NCI-H1105 (cell line): ENCODE measurements at places on chromosomes 12 and 14.

DNA sequence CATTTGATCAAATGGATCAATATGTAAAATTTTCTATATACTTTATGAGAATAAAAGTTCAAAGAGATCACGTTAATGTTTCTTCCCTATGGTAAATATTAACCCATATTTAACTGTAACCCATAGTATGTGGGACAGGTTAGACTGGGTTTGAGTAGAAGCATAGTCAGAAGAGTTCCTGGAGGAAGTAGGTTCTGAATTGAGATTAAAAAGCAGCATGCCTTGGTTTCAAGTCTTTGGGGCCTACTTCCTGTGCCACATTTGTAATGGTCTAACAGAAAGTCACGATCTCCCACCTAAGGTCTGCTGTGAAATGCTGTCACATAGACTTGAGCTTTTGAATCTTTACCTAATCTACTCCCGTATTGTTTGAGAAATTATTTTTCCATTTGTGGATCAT lies 63.8 kb downstream of the FIGNL2 start:
- DNase-seq, result no peak

DNA sequence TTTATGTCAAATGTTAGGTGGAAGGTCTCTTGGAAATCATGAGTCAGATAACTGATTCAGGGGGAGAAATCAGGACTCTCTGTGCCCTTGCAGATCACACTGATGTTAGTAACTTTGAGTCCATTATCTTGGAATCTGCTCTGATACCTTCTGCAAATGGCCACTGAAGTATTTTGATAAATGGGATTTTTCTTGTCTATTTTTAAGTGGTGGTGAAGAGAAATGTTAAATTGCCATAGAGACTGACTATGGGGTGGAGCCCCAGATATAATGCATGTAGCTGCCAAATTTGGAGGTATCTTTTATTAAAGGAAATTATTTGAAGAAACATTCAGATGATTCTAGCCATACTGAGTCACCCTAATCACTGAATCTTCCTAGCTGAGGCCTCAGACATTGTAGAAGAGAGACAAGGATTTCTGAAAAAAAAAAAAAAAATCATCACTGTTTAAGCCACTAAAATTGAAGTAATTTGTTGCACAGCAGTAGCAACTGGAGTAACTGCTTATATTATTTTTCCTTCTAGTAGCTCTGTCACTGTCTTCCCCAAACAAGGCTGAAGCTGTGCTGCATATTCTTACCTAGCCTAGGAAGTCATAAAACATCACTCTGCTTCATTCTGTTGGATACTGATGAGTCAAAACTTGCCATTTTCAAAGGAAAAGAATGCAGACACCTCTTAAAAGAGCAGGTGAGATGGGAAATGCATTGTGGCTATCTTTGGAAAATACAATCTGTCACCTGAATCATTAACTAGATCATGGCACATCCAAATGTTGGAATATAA lies 36.0 kb upstream of the CLEC14A start:
- no peak for DNase-seq

DNA sequence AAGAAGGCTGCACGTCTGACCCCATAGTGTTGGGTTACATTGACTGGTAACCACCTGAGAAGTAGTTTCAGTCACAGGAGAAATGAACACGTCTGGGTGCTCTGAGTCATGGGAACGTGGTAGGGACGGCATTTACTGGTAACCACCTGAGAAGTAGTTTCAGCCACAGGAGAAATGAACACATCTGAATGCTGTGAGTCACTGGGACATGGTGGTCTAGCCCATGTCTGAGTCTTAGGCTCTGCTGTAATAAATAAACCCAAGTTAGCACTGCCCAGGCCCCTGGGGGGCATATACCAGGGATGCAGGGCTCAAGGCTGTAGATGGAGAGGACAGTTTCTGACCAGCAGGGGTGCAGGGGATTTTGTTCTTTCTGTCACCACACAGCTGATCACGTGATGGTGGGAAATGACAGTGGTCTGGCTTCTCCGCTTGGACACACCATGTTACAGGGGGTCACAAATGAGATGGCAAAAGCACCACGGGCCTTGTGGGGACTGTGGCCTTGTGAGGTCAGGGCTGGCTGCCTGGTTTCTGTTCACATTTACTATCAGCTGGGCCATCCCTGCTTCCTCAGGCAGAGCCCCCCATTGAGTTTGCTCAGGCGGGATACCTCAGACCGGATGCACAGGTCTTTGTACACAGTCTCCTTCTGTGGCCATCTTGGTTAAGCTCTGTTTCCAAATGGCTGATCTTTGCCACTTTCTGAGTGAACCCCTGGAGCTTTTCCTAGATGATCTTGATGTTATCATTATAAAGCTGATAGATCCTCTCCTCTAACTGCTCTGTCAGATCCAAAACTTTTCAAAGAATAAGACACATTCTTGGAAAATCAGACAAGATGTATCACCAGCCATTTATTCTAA lies 9.8 kb upstream of the C12orf42 start:
- no peak for DNase-seq

DNA sequence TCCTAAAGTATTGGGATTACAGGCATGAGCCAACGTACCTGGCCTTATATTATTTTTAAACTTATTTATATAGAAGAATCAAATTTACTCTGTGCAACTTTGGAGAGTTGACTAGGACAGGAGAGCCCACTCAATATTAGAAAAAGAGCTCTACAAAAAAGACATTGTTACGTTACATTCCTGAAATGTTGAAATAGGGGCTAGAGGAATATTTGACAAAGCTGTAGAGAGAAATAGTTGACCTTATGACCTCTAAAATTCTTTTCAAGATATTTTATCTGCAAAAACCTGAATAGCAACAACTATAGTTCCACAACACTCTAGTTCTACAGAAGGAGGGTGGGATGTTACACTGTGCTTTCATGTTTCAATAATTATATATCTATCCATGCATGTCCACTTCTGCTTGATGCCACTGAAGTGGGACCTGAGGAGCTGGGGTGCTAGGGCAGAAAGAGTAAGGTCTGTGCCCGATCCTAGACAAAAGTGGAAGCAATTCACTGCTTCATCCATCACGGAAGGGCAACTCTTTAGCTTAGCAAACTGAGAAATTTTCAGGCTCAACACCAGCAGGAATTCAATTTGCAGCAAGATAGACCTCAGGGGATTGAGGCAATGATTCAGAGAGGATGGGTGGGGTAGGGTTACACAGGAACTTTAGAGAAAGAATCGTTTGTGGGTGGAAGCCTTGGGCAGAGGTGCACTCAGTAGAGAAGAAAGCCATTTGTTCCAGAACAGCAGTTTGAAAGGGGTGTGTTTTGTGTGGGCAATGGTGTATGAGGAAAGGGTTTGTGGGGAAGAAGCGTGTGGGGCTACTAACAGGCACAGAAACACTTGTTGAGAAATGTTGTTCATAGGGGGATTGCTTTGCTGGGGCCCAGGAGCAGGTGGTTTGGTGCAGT lies 16.0 kb upstream of the RNASE10 start:
- DNase-seq, result no peak

DNA sequence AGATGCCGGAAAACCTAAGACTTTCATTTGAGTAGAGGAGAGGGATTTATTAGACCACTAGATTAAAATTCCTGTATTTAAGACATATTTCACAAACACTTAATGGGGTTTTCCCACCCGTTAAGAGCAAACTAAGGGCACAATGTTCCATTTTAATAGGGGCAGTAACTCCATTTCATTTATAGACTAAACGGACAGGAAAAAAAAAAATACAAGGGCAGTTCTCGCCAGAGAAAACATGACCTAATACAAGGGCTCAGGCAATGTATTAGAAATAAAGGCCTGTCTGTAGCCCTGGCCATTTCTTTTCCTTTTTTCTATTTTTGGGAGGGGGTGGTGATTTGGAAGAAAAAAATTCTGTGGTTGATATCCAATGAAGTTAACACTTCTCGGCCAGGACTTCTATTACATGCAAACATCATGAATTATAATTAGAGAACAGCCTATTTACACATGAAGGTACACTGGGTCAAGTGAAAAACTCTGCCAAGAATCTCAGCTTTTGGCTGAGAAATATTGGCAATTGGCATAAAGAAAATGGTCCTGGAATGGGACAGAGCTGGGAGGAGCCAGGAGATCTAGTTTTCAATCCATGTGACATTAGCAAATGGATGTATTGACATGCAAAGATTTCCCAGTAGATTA lies 641.1 kb upstream of the TBX3 start:
- no peak for DNase-seq

DNA sequence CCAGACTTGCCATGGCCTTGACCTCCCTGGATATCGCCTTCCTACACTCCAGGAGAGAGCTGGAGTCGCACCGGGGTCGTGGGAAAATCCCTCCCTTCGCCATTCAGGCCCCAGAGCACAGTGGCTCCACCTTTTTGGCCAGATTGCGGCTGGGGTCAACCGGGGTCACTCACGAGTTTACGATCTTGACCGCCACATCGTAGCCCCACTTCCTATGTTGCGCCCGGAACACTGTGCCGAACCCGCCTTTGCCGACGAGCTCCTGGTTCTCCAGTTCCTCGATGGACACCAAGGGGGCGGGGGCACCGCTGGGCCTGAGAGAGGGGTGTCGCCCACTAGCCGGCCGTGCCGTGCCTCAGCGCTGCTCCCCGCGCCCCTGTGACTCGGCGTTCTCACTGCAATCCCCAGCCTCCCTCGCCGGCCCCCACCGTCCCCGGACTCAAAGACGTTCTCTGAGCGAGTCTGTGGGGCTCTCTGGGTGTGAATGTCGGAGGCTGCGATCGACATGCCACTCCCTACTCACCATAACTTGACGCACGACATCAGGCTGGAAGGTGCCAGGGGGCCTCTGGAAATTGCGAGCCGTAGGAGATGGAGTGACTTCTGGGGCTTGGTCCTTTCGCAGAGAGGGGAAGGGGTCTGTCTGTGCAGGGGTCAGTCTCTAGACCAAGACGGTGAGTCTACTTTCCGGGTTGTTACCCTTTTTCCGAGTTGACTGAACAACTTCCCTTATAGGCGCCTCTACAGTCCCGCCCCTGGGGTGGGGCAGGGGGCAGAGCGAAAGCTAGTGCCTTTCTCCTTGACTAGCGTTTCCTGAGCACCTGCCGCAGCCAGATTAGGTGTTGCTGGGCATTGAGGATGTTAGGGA lies at the start of gene RIPK3:
Gene RIPK3 (minus strand): TSS at position 708 of the 868 bp plus-strand sequence. CDS start 165 bp downstream, at position 543.
- DNase-seq, result no peak

DNA sequence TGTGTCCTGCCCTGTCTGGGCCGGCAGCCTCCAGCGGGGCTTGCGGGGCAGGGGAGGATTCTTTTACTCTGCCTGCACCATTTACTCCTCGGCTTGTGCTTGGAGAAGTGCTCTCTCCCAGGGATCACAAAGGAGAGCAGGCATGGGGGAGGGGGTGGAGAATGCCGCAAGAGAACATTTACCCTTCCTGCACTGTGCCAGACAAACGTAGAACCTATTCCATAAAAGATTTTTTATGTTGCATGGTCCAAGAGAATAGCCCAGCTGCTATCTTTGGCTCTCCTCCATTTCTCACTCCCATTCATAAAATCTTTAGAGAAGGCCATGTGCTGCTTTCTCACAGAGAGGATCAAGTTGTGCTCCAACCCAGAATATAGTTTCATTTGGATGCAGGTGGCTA lies 159.4 kb downstream of the SPTSSA start:
- peak; percentile 81 for DNase-seq

DNA sequence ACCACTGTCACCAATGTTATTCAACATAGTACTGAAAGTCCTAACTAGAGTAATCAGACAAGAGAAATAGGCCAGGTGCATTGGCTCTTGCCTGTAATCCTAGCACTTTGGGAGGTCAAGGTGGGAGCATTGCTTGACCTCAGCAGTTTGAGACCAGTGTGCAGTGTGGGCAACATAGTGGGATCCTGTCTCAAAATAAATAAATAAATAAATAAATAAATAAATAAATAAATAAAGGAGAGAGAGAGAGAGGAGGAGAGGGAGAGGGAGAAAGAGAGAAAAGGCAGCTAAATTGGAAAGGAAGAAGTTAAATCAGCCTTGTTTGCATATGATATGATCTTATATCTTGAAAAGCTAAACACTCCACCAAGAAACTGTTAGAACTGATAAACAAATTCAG lies 115.3 kb downstream of the FAR2 start:
- no peak for DNase-seq

GRCh38 chr14:78921856-78922255 lies 751.7 kb downstream of the NRXN3 start:
- no peak for DNase-seq

DNA sequence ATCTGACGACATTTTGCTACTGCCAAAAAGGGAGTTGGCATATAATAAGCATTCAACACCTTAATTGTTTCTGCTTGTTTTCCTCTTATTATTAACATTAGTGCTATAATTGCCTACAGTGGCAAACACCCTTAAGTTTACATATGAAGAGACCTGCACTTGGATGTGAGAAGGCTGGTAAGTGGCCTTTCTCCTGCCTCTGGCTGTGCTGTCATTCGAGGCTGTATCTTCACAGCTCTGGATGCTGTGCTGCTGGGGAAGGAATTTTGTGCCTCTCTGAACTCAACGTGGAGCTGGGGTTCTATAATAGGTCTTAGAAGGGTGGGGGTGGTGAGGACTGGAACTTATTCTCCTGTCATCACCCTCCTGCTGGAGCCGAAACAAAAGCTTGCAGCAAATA lies 385.9 kb downstream of the EMP1 start:
- DNase-seq, result no peak

GRCh38 chr12:57477710-57478681 lies 1.7 kb downstream of the ARHGAP9 start:
- DNase-seq, result no peak

DNA sequence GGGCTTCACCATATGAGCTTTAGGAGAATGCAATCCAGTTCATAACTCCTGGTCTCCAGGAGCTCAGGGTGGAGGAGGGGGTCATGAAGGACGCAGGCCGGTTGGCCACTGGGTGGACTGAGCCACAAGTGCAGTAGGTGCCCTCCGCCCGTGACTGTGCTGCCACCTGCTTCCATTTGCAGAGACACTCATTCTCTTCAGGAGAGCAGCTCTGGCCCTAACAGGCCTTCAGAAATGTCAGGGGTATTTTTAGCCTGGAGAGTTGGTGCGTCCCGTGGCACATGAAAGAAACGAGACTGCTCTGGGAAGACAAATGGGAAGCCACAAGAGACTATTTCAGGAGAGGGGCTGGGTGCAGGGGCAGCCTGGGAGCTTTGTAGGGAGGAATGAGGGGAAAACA lies 74.6 kb upstream of the MYL2 start:
- no peak for DNase-seq

DNA sequence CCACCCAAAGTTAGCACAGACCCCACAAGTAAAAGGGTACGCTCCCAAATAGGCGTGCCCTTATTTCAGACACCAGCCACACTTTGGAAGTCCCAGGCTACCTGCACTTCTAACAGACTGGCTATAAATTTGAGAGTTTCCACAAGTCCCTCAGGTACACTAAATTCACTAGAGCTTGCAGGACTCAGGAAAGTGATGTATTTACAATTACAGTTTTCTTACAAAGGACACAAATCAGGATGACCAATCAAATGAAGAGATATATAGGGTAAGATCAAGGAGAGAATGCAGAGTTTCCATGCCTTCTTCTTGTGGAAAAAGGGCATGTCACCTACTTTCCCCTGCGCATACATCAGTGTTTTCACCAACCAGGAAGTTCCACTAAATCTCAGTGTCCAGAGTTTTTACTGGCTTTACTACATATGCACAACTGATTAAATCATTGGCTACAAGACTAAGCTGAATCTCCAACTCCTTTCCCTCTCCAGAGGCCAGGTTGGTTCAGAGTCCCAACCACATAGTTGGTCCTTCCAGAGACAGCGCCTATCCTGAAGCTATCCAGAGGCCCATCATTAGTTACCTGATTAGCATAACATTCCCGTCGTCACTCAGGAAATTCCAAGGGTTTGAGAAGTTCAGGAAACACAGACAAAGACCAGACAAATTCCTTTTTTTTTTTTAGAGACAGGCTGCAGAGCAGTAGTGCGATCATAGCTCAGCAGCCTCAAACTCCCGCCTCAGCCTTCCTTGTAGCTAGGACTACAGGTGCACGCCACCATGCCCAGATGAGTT lies 84.2 kb downstream of the DENND5B start:
- DNase-seq, result no peak
